T follicular helper cell (primary cell): ENCODE measurements at places on chromosomes 2 and 18.

DNA sequence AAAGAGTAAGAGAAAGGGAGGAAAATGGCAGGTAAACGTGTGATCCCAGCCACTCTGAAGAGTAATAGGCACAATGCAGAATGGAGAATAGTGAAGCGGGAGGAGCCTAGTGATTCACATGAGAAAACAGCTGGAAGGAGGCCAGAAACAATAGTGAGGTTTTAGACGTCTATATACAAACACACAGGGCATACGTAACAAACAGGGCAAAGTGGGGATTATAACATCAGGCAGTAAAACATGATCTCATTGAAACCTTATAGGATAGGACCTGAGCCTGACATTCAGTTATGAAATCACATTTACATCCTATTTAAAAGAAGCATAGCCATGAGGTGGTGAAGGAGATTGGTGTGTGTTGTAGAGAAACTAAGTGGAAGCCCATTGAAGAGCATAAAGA, 33.0 kb upstream of the GATA6 start:
- DNase-seq = no peak

- no peak for DNase-seq
Measured at GRCh38 chr2:47558768-47559684, 156.1 kb downstream of the MSH2 start.

DNA sequence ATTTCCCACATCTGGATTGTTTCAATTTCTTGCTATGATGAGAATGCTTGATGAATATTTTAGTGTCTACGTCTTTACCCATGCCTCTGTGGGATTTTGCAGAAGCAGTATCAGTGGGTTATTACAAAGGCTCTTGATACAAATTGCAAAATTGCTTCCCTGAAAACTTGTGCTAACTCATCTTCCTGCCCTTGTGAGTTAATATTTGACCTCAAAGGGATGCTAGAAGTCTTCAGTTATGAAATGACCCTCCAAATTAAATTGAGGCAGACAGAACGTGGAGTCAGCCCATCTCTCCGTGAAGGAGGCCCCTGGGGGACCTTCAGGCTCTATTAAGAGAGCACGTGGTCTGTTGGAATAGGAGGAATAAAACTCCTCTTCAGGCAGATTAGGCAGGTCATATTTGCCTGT, 239.2 kb upstream of the HS6ST1 start:
- no peak for DNase-seq

- DNase-seq = no peak
Measured at GRCh38 chr2:240467659-240468302, 32.3 kb downstream of the GPC1 start.

DNA sequence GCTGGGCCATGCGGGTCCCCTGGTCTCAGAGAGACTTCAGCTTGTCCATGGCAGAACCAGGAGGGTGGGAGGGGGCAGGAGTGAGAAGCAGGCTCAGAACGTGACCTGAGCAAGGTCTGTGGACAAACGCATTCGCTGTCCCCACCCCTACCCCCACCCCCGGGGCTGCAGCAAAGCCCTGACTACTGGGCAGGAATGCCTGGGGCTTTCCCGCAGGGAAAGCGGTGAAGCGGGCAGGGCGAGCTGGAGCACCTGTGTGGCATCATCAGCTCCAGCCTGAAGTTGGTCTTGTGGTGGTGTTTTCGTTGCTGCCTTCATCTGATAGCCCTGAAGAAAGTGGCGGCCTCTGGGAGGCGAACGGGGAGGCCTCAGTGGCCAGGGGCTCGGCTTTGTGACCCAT, 26.1 kb upstream of the ALKAL2 start:
- no peak for DNase-seq

GRCh38 chr18:36798738-36799473, 29.9 kb downstream of the TPGS2 start:
- no peak for DNase-seq

- DNase-seq = no peak
Measured at GRCh38 chr18:59062643-59063006, 77.1 kb upstream of the SEC11C start.
